Uterus (tissue), 4 donors: ENCODE measurements at places on chromosomes 11 and 22. TPM values are rescaled to one million over a fixed set of nuclear protein-coding genes. Genes with fewer than 3 reads are reported as not detected.

Gene USH1C
- total RNA-seq = not detected

Gene MMP10
- not detected for total RNA-seq

Gene NOL12
- 15.7 TPM for total RNA-seq

Gene TSKU
- 19.4 TPM for total RNA-seq

Gene MYEOV
- total RNA-seq = not detected

Gene THRSP
- not detected for total RNA-seq

Gene TMEM223
- total RNA-seq = 28.0 TPM

Gene HPS5
- total RNA-seq = 20.9 TPM

- H3K27ac ChIP-seq = no peak overlapping the region
- H3K27me3 ChIP-seq = no peaks in the 10 kb centered on the region
- no peak for DNase-seq
- H3K36me3 ChIP-seq = no peaks in the 10 kb centered on the region
- H3K4me1 ChIP-seq = no peaks in the 10 kb centered on the region
- H3K4me3 ChIP-seq = no peak overlapping the region
Observed at GRCh38 chr22:29587938-29588699, 7.2 kb upstream of the NIPSNAP1 start.

GRCh38 chr22:29217827-29218757 is 12.4 kb downstream of the EMID1 start:
- H3K27ac ChIP-seq = no peak overlapping the region
- no peaks in the 10 kb centered on the region for H3K27me3 ChIP-seq
- no peaks in the 10 kb centered on the region for H3K36me3 ChIP-seq
- DNase-seq = no peak

GRCh38 chr11:39205236-39205995 is 2254.0 kb downstream of the LRRC4C start:
- no peak overlapping the region for H3K4me3 ChIP-seq
- H3K27me3 ChIP-seq = no peaks in the 10 kb centered on the region
- no peak overlapping the region for H3K27ac ChIP-seq

DNA sequence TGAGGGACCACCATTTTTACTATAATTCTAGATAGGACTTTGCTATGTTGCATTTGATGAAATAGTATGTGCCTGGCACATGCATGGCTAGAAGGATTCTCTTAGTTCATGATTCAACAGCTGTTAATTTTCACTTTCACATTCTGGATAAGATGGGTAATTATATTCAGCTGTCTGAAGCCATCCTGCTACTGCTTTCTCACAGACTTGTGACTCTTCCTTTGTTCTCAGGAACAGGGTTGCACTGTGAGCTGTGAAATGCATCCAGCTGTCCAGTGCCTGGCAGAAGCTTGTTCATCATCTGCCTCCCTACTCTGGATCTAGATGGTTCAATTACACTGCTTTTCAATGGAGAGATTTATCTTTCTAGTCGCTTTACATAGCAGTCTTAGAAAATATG is 610.1 kb upstream of the ANO5 start:
- H3K27ac ChIP-seq = no peak overlapping the region
- no peaks in the 10 kb centered on the region for H3K4me1 ChIP-seq
- no peaks in the 10 kb centered on the region for H3K36me3 ChIP-seq
- no peaks in the 10 kb centered on the region for H3K27me3 ChIP-seq
- H3K4me3 ChIP-seq = no peak overlapping the region
- DNase-seq = no peak

GRCh38 chr22:36104435-36104834 is 56.1 kb downstream of the APOL3 start:
- no peaks in the 10 kb centered on the region for H3K4me1 ChIP-seq
- H3K27me3 ChIP-seq = no peaks in the 10 kb centered on the region
- no peaks in the 10 kb centered on the region for H3K36me3 ChIP-seq
- no peak for DNase-seq
- H3K4me3 ChIP-seq = no peak overlapping the region
- no peak overlapping the region for H3K27ac ChIP-seq

- H3K4me1 ChIP-seq = peaks cover 15% of the 10 kb centered on the region
- peak overlapping the region; percentile 36 for H3K27ac ChIP-seq
- H3K36me3 ChIP-seq = no peaks in the 10 kb centered on the region
- peak; percentile 90 for DNase-seq
Observed at GRCh38 chr22:45448431-45448830, 34.9 kb downstream of the RIBC2 start.

GRCh38 chr22:34797826-34798225 is 268.1 kb upstream of the ISX start:
- no peaks in the 10 kb centered on the region for H3K27me3 ChIP-seq
- no peaks in the 10 kb centered on the region for H3K36me3 ChIP-seq
- no peak overlapping the region for H3K27ac ChIP-seq
- no peak overlapping the region for H3K4me3 ChIP-seq

- no peak for DNase-seq
- no peak overlapping the region for H3K4me3 ChIP-seq
- H3K36me3 ChIP-seq = no peaks in the 10 kb centered on the region
- H3K27me3 ChIP-seq = no peaks in the 10 kb centered on the region
Observed at GRCh38 chr22:29334696-29335344, 19.3 kb upstream of the RASL10A start.

- DNase-seq = no peak
- H3K36me3 ChIP-seq = no peaks in the 10 kb centered on the region
- no peak overlapping the region for H3K27ac ChIP-seq
- no peaks in the 10 kb centered on the region for H3K27me3 ChIP-seq
Observed at GRCh38 chr11:7548659-7549274, 35.0 kb downstream of the PPFIBP2 start.

- H3K27me3 ChIP-seq = no peaks in the 10 kb centered on the region
- no peaks in the 10 kb centered on the region for H3K4me1 ChIP-seq
- H3K36me3 ChIP-seq = no peaks in the 10 kb centered on the region
- H3K27ac ChIP-seq = no peak overlapping the region
- no peak overlapping the region for H3K4me3 ChIP-seq
- DNase-seq = no peak
Observed at GRCh38 chr11:44229624-44230023, 80.3 kb downstream of the ALX4 start.

GRCh38 chr22:26323013-26323412 is 106.0 kb upstream of the ASPHD2 start:
- H3K27me3 ChIP-seq = no peaks in the 10 kb centered on the region
- H3K36me3 ChIP-seq = no peaks in the 10 kb centered on the region
- H3K4me3 ChIP-seq = no peak overlapping the region
- no peak for DNase-seq

- no peak for DNase-seq
- no peaks in the 10 kb centered on the region for H3K4me1 ChIP-seq
- H3K36me3 ChIP-seq = no peaks in the 10 kb centered on the region
- H3K4me3 ChIP-seq = no peak overlapping the region
Observed at GRCh38 chr11:95565724-95566141, 223.8 kb downstream of the FAM76B start.

GRCh38 chr11:74641905-74642304 is 49.5 kb downstream of the POLD3 start:
- no peaks in the 10 kb centered on the region for H3K4me1 ChIP-seq
- H3K36me3 ChIP-seq = no peaks in the 10 kb centered on the region
- no peak overlapping the region for H3K4me3 ChIP-seq
- DNase-seq = peak; percentile 31

DNA sequence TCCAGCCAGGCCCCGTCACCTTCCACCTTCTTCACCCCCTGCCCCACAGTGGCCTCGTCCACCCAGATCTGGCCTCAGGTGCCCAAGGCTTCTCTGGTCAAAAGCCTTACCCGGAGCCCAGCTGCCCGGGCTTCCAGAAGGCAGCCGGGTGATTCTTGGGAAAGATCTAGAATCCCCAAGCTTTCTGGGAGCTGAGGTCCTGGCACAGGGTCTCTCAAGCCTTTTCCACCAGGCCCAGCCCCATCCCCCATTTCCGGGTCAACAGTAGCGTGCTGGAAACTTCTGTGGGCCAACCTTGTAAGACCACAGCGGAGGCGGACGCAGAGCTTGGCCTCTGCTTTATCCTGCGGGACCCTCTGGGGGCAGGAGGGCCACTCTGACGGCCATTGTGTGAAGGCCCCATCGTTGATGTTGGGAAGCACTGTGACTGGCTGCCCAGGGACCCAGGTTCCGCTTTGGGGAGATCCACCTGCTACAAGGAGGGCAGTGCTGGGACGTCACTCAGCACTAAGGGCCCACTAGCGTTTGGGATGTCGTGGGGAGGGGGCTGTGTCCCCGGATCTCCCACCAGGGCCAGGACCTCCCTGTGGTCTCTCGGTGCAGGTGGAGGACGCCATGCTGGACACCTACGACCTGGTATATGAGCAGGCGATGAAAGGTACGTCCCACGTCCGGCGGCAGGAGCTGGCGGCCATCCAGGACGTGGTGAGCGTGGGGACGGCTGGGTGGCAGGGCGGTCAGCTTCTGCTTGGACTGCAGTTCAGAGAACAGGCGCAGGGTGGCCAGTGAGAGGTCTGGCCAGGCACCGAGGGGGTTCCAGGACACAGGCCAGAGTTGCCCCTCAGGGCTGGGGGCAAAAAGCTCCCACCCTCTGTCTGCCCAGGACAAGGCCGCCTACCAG is 11.5 kb downstream of the TSPAN32 start:
- no peaks in the 10 kb centered on the region for H3K27me3 ChIP-seq
- no peaks in the 10 kb centered on the region for H3K36me3 ChIP-seq
- H3K27ac ChIP-seq = peak overlapping the region; percentile 86
- no peak for DNase-seq
- peaks cover 13% of the 10 kb centered on the region for H3K4me1 ChIP-seq
- no peak overlapping the region for H3K4me3 ChIP-seq

- no peak overlapping the region for H3K27ac ChIP-seq
- H3K36me3 ChIP-seq = no peaks in the 10 kb centered on the region
- no peak overlapping the region for H3K4me3 ChIP-seq
- no peaks in the 10 kb centered on the region for H3K4me1 ChIP-seq
Observed at GRCh38 chr11:126607776-126608541, 252.5 kb downstream of the ST3GAL4 start.

- H3K4me1 ChIP-seq = no peaks in the 10 kb centered on the region
- no peak overlapping the region for H3K27ac ChIP-seq
- no peak for DNase-seq
Observed at GRCh38 chr11:78796956-78797355, 222.3 kb upstream of the NARS2 start.

DNA sequence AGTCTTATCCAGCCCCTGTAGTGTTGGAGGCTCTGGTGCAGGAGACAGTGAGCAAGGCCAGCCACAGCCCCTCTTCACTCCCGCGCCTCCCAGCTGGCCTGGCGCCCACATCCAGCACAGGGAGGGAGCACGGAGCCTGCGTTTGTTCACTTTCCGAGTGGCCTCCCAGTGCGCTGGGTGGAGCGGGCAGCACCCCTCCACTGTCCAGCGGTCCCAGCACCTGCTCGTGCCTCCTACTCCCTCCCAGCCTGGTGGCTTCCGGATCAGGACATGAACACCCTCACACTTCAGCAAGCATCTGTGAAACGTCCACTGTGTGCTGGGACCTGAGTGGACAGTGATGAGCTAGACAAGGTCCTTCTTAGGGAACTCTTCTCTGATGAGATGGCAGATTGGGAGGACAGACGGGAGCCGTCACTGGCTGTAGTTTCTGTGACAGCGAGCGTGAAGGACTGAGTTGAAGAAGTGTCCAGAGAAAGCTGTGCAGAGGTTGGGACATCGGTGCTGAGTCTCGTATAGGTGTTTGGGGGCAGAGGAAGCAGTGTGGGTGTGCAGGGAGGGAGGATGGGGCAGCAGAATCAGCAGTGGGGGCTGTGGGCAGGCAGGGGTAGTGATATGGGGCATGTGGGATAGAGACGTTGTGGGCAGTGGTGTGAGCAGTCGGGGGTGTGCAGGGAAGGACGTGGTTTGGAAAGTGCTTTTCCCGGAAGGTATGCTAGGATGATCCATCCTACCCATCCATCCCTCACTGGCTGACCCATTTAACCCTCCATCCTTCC is 256.8 kb downstream of the TBC1D22A start:
- no peaks in the 10 kb centered on the region for H3K27me3 ChIP-seq
- no peak overlapping the region for H3K27ac ChIP-seq
- H3K4me3 ChIP-seq = no peak overlapping the region
- no peaks in the 10 kb centered on the region for H3K36me3 ChIP-seq

DNA sequence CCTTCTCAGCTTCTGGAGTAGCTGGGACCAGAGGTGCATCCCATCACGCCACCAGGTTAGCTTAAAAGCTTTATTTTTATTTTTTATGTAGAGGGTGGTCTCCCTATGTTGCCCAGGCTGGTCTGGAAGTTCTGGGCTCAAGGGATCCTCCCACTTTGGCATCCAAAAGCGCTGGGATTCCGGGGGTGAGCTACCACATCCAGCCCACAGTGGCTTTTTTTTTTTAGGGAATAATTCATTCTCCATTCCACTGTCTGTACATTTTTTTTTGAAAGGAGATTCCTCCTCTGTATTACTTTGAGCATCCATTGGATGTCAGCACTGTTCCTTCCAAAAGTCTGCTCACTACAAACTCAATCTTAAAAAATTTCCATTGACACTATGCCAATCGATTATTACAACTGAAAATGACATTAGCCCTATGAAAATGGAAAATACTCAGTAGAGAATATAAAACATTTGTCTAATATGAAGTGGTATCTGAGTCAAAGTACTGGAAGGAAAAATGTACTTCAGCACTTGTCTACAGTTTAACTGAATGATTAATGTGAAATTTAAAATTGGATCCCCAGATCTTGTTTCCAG is 1.3 kb upstream of the LPXN start:
- peak overlapping the region; percentile 99 for H3K4me3 ChIP-seq
- peak overlapping the region; percentile 100 for H3K27ac ChIP-seq
- peaks cover 16% of the 10 kb centered on the region for H3K4me1 ChIP-seq

DNA sequence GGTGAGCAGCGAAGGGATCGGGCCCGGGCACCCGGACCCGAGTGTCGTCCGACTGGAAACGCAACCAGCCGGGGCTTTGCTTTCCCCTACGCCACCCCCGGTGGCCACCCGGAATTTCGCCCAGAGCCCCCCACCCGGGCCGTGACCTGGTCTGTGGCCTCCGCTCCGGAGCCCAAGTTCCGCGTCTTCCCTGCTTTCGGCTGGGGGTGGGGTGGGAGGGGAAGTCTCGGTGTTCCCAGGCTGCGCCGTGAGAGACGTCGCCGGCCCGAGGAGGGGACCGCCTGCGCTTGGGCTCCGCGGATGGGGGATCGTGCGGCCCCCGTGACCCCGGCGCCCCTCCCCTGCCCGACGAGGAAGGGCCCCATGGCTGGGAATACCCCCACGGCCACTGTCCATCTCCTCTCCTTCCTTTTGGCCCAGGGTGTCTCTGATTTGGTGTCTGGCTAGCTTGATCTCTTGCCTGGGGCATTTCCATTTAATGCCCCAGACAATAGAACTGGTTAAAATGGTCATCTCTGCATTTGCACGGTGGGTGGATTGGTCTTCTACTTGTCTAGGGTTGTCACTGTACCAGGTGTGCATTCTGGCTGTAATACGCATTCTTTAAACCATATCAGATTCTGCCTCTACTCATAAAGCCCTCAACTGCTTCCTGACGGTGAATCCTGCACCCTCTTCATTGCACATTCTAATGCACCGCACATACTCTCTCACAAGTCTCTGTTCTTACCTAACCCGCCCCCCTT is 789 bp downstream of the SIK2 start:
- H3K27me3 ChIP-seq = no peaks in the 10 kb centered on the region
- H3K27ac ChIP-seq = peak overlapping the region; percentile 98
- H3K4me1 ChIP-seq = no peaks in the 10 kb centered on the region
- no peaks in the 10 kb centered on the region for H3K36me3 ChIP-seq
- H3K4me3 ChIP-seq = peak overlapping the region; percentile 88

DNA sequence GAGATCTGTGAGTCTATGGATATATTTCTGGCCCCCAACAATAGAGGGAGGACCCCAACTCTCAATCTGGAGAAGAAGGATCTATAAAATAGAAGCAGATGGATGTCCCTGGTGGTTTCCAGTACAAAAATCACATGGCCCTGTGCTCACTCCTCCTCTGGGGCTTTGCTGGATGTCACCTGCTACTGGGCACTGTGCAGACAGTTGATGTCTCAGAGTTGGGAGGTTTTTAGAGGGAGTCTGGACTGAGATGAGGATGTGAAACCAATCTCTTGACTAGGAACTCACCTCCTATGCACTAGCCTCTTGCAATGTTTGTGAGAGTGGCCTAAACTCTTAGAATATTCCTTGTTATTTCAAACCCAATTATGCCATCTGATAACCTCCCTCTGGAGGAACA is 107.2 kb downstream of the SCN3B start:
- H3K4me3 ChIP-seq = no peak overlapping the region
- no peaks in the 10 kb centered on the region for H3K27me3 ChIP-seq
- H3K4me1 ChIP-seq = no peaks in the 10 kb centered on the region
- H3K36me3 ChIP-seq = no peaks in the 10 kb centered on the region
